Osteocyte (in vitro differentiated cells): ENCODE measurements at places on chromosomes 6 and 20. TPM values are rescaled to one million over a fixed set of nuclear protein-coding genes. Genes with fewer than 3 reads are reported as not detected.

- H3K27me3 ChIP-seq, result peaks cover 11% of the 10 kb centered on the region
- no peak overlapping the region for H3K4me3 ChIP-seq
- H3K27ac ChIP-seq, result no peak overlapping the region
- no peaks in the 10 kb centered on the region for H3K4me1 ChIP-seq
Measured at GRCh38 chr6:83590416-83590815, 78.1 kb downstream of the PRSS35 start.

GRCh38 chr6:157668009-157668401 is 155.0 kb upstream of the SNX9 start:
- no peak for DNase-seq
- H3K4me1 ChIP-seq, result peaks cover 27% of the 10 kb centered on the region
- H3K27me3 ChIP-seq, result no peaks in the 10 kb centered on the region
- H3K27ac ChIP-seq, result no peak overlapping the region
- H3K4me3 ChIP-seq, result no peak overlapping the region

- peak overlapping the region; percentile 32 for H3K27ac ChIP-seq
- no peaks in the 10 kb centered on the region for H3K27me3 ChIP-seq
- no peak overlapping the region for H3K4me3 ChIP-seq
- peaks cover 57% of the 10 kb centered on the region for H3K36me3 ChIP-seq
- no peak for DNase-seq
- peaks cover 5% of the 10 kb centered on the region for H3K4me1 ChIP-seq
Measured at GRCh38 chr6:56491606-56492328, 150.9 kb downstream of the DST start.

The GJA10 gene
- not detected in 2 replicates for total RNA-seq

GRCh38 chr6:146410851-146411595 is 132.6 kb upstream of the RAB32 start:
- no peak overlapping the region for H3K27ac ChIP-seq
- no peaks in the 10 kb centered on the region for H3K36me3 ChIP-seq
- no peak for DNase-seq
- H3K4me1 ChIP-seq, result no peaks in the 10 kb centered on the region
- no peak overlapping the region for H3K4me3 ChIP-seq

DNA sequence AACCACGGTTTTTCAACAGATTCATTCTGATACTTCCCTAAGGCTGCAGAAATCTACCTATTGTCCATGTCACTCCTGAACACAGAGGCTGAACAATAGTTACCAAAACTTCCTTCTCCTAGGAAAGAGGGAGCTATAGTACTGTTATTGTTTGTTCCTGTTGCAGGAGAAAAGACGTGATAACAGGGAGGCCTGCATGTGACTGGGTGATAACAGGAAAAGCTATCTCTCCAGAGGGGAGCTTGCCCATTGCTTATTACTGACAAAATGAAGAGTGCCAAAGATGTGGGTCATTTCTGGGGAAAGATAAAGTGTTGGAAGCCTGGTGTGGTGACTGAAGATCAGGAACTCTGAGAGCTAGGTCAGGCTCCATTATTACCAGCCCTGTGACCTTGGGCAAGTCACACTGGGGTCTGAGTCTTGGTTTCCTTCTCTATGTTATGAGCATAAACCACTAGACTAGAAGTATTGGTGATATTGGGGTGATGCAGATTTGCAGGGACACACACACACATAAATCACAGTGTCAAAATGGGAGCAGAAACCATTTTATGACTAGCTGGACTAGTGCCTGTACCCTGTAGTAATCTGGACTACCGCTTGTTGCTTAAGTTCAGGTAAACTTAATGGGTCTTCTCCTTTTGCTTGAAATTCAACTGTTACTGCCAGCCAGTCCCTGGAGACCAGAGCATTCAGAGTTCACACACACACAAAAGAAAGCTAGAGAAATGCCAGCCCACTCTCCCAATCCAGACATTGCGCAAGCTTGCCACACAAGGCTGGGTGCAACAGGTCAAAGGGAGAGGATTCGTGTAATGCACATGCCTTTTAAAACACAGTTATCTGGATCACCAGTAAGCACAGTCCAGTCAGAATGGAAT is 136.0 kb upstream of the CNR1 start:
- DNase-seq, result no peak
- no peak overlapping the region for H3K4me3 ChIP-seq
- no peaks in the 10 kb centered on the region for H3K4me1 ChIP-seq
